ENCODE measurements at places on chromosomes 6 and 20.
A peak's percentile ranks its signal among the peaks of the same experiment; 100 is the strongest.

DNA sequence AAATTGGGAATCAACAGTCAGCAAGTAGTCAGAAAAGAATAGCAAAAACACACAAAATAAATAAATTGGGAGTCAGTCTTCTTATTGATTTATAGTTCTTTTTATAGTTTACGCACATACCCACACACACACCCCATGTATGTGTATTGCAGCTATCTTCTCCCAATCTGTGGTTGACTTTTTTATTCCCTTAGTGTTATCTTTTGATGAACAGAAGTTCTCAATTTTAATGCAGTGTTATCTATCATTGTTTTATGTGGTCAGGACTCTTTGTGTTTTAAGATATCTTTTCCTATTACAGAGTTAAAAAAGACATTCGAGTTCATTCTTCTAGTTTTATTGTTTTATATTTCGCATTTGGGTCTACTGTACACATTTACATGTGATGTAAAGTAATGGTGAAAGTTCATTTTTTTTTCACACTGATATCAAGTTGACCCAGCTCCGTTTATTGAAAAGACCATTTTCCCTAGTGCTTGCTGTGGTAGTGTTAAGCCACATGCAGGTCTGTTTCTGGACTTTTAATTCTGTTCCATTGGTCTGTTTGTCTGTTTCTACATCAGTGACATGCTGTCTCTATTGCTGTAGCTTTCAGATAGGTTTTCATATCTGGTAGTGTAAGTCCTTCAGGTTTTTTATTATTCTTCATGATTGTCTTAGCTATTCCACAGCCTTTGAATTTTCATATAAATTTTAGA lies 78.4 kb downstream of the ZFAND3 start:
- no peak for DNase-seq

DNA sequence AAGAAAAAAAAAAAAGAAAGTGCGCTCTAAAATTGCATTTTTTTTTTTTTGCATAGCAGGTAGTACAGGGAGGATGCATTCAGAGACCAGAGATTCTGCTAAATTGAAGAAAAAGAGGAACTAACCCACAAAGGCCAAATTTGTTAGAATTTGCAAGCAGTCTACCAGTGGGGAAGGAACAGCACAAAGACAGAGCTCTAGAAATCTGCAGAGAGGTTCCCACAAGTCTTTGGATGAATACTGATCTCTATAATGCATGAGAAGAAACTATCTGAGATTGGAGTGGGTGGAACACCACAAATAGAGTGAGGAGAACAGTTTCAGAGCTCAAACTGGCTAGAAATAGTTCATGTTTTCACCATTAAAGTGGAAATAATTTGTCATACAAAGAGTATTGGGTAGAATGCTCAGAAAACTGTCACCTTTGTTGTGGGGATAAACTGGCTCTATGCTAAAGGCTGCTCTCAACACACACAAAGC lies 79.6 kb upstream of the AHI1 start:
- DNase-seq: peak; percentile 2

DNA sequence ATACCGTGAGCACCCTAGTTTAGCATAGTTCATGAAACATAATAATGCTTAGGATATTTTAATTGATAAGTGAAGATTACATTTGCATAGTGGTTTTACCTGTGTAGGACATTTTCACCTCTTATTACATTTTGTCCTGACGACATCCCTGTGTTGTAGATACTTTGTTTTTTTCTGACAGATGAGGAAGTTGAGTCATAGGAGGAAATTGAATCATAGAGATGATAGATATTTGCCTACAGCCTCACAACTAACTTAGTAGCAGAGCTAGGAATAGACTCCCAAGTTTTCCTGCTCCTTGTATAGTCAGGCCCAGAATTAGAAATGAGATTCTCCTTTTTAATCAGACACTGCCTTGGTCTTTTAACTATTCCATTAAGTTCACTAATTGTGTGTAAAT lies 100.5 kb upstream of the SUPT3H start:
- DNase-seq: peak; percentile 59

DNA sequence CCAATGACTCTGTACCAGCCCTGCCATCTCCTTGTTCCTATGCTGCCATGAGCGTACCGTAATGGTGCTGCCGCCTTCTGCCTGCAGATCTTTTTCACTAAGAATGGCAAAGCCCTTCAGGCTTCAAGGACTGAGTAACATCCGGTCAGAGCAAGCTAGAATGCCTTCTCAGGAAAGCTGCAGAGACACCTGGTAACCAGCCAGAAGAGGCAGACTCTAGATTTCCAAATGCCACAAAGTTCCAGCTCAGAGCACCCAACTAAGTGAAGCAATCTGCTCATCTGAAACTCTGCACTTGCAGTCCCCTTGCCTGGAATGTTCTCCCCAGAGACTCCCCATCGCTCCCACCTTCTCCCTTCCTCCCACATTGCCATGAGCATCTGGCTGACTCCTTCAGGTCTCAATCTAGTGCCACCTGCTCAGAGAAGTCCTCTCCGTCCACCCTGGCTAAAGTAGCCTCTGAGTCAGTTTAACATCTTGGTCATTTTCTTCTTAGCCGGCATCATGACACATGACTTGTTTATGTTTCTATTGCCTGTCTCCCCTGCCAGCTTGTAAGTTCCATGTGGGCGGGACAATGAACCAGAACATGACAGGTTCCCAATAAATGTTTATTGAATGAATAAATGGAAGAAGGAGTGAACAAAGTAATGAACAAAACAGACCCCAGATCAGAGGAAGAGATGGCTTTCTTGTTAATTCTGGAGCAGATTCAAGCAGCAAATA lies 6.9 kb upstream of the OCSTAMP start:
- DNase-seq: peak; percentile 85

GRCh38 chr6:43402820-43403219 lies 24.5 kb upstream of the ABCC10 start:
- no peak for DNase-seq

- no peak for DNase-seq
Measured at GRCh38 chr20:34165018-34165619, 53.1 kb upstream of the EIF2S2 start.

GRCh38 chr6:41470331-41471063 lies 75.7 kb upstream of the FOXP4 start:
- DNase-seq: peak; percentile 79

DNA sequence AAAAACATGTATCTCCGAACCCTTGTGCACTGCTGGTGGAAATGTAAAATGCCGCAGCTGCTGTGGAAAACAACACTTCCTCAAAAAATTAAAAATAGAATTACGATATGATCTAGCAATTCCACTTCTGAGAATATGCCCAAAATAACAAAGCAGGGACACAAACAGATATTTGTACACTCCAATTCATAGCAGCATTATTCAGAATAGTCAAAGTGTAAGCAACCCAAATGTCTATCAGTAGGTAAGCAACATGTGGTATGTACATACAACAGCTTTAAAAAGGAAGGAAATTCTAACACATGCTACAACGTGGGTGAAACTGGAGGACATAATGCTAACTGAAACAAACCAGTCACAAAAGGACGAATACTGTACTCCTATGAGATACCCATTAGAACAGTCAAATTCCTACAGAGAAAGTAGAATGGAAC lies 5.7 kb upstream of the RAB5IF start:
- DNase-seq: peak; percentile 46

DNA sequence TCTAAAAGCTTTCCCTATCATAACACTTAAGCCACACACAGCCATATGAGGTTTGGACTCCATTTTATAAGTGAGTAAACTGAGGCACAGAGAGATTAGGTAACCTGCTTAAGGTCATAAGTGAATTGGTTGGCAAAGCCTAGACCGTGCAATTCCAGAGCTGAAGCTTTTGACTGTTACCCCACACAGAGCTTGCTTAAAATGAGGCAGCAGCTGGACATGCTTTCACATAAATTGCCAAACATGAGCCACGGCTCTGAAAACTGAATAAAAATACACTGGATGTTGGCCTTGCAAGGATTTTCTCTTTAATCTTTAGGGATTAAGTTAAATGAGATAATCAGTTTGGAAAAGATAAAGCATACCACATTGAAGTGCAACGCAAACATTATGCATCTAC lies 2.5 kb downstream of the RIPOR2 start:
- no peak for DNase-seq

GRCh38 chr6:167442245-167442644 lies 117.4 kb downstream of the TTLL2 start:
- no peak for DNase-seq

DNA sequence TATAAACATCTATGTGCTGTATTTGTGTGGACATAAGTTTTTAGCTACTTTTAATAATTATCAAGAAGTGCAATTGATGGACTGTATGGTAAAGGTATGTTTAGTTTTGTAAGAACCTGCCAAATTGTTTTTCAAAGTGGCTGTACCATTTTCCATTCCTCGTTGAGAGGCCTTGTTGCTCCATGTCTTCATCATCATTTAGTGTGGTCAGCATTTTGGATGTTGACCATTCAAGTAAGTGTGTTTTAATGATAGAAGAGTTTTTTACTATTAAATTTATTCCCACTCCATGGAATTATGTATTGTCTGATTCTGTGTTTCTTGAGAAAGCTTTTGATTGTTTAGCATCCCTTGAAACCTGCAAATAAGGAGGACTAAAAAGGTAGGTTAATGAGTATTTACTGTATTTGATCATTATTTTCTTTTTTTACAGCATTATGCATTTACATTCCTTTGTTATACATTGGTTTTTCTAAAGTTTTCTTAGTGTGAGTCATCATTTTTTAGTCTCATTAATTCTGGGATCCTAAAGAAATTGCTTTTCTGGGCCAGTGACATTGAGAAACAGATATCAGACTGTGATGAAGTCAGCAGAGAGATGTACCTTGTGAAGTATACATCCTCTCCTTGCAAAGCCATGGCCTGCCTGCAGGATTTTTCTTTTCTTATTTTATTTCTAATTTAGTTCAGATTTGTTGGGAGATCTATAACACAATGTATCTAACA lies 312.8 kb upstream of the PTCHD4 start:
- DNase-seq: no peak

- no peak for DNase-seq
Measured at GRCh38 chr20:59391975-59392374, 91.6 kb downstream of the EDN3 start.

- no peak for DNase-seq
Measured at GRCh38 chr6:4778086-4778485, 1.9 kb downstream of the CDYL start.

DNA sequence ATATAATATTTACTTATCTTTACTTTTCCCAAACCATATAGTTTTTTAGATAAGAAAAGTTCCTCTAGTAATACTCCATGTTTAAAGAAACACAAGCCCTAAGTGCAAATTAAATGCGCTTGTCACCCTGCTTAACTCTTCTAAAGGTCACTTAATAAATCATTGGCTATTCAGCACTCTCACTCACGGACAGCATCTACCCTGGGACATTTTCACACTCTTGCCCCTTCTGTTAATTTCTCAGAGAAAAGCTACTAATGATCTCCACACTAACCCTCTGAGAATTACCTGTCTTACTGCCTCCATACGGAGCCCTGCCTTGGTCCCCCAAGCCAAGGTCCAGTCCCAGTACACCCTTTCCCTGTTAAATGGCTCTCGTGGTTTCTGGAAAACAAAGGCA lies 102.2 kb downstream of the NRN1 start:
- DNase-seq: no peak

GRCh38 chr6:170151804-170152123 lies 139.1 kb downstream of the DLL1 start:
- no peak for DNase-seq

DNA sequence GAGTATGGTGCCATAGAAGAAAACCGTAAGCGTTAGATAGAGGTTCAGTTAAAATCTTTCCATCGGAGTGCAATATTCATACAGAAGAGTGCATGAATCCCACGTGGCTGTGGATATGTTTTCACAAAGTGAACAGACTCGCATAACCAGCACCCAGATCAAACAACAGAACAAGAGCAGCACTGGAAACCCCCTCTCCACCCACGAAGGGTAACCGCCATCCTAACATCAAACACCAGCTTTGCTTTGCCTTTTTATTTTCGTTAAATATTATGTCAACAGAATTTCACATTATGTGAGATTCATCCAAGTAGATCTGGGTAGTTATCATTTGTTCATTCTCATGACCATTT lies 4.7 kb downstream of the GTSF1L start:
- DNase-seq: no peak

DNA sequence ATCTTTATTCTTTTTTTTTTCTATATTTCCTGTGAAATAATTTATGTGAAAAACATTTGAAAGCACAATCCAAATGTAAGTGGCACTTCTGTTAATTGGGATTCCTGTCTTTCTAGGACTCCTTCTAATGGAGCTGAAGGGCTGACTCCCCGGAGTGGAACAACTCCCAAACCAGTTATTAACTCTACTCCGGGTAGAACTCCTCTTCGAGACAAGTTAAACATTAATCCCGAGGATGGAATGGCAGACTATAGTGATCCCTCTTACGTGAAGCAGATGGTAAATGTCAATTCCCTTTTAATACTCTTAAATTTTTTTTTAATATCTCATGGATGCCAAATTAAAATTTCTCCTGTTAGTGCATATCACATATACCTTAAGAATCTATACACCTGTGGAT lies 35.0 kb downstream of the CDC5L start:
- DNase-seq: no peak

- DNase-seq: peak; percentile 83
Measured at GRCh38 chr20:45798935-45799642, 7.3 kb downstream of the DNTTIP1 start.

GRCh38 chr20:38893056-38893564 lies 33.1 kb upstream of the FAM83D start:
- no peak for DNase-seq

DNA sequence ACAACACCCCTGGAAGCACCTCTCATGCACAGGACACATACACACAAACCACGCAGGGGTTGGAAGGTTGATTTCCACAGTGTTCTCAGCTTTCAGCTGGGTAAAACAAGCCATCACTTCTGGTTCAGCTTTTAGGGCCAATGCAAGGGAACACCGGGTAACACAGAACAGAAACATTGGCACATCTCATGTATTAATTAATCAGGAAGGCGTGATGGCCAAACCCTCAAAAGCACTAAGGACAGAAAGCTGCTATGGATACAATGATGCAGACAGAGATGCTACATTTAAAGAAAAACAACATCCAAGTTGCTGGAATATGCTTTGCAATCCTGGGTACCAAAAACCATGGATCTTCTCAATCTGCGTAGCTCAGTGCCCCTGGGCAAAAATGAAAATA lies 104.3 kb upstream of the BEND6 start:
- DNase-seq: no peak

DNA sequence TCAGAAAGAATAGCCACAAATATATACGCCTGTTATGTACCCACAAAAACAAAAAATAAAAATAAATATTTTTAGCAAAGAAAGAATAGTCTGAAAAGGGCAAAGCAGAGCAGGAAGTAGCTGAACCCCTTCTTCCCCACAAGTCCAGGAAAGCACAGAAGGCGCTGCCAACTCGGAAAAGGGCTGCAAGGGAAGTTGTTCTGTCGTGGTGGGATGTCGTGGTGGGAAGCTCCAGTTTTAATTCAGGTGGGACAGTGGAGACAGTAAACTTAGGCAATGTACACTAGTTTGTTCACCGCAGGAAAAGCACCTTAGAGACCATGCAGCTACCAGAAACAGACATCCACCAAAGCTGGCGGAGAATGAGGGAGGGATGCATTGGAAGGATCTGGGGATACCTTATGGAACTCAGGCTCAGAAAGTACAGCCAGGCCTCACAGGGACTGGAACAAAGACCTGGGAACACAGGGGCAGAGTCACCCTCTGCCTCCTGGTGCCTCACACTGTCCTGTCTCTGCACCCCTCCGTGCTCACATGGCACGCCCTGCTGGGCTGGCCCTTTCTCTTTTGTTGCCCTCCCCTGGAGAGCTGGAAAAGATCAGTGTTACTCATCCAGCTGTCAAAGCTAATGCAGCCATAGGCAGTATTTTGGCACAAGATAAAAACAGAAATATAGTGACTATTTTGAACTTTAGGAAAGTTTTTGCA lies 3.3 kb upstream of the APMAP start:
- no peak for DNase-seq

- DNase-seq: no peak
Measured at GRCh38 chr6:107310362-107310761, 149.0 kb downstream of the PDSS2 start.
